Muscle of leg (tissue), 16 donors: ENCODE measurements at places on chromosomes 12 and 14. TPM values are rescaled to one million over a fixed set of nuclear protein-coding genes. Genes with fewer than 3 reads are reported as not detected.

DNA sequence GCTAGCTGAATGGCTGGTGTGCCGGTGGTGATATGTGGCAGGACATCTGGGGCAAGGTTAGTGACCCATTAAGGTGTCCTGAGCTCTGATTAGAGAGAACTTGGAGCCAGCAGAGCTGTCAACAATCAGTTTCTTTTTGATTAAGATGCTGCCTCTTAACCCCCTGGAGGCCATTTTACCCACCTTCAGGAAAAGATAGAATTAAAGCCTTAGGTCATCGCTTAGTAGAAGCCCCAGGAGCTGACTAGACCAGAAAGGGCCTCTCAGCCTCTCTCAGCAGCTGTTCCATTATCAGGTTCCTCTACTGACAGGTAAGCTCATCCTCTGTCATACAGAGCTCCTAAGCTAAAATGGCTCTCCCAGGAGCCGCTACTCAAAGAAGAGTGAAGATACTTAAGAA lies 339.0 kb downstream of the FUT8 start:
- no peaks in the 10 kb centered on the region for H3K36me3 ChIP-seq
- no peak overlapping the region for H3K4me3 ChIP-seq
- no peak overlapping the region for H3K27ac ChIP-seq
- no peak for DNase-seq

The SPIC gene
- polyA plus RNA-seq, result not detected

GRCh38 chr14:73241481-73242165 lies 4.3 kb downstream of the PAPLN start:
- no peaks in the 10 kb centered on the region for H3K36me3 ChIP-seq
- H3K27ac ChIP-seq, result no peak overlapping the region
- peaks cover 81% of the 10 kb centered on the region for H3K27me3 ChIP-seq
- no peak for DNase-seq
- H3K4me1 ChIP-seq, result peaks cover 31% of the 10 kb centered on the region
- no peak overlapping the region for H3K4me3 ChIP-seq

GRCh38 chr12:77510985-77511384 lies 319.7 kb upstream of the NAV3 start:
- no peaks in the 10 kb centered on the region for H3K36me3 ChIP-seq
- no peak for DNase-seq
- no peaks in the 10 kb centered on the region for H3K27me3 ChIP-seq
- H3K4me1 ChIP-seq, result no peaks in the 10 kb centered on the region

DNA sequence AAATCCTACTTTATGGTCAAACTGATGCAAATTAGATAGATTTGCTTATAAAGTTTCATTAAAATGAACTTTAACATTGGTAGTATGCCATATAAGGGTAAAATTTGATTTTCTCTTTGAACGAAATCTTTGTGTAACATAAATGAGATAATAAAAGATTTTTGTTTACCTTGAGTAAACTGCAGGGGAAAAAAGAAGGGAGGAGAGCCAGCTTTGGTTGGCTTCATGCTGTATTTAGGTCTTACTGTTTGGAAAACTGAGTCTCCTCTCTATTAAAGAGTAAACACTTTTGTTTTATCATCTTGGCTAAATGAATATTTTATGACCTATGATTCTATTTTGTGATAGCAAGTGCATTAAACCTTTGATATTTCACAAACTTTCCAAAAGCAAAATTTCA lies 267.6 kb downstream of the IPO8 start:
- H3K27me3 ChIP-seq, result no peaks in the 10 kb centered on the region
- no peak overlapping the region for H3K27ac ChIP-seq
- no peaks in the 10 kb centered on the region for H3K36me3 ChIP-seq
- H3K4me3 ChIP-seq, result no peak overlapping the region
- no peak for DNase-seq
- H3K4me1 ChIP-seq, result no peaks in the 10 kb centered on the region

DNA sequence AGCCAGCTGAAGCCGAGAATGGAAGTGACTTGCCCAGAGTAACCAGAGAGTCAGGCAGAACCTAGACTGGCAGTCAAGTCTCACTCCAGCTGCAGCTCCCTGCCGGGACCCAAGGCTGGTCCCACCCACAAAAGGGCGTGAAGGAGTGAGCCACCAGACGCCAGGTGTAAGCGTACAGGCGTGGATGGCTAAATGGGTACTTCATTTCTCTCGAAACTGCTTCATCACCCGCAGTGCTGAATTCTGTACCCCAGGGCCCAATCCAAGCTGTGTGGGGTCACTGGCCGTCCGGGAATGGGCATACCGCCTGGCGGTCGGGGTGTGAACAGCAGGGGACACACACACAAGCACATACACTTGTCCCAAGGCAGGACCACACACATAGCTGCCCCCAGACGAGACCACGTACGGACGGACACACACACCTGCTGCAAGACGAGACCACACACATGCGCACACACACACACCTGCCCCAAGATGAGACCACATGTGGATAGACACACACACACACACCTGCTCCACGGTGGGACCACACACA lies 34.8 kb downstream of the DEGS2 start:
- H3K27me3 ChIP-seq, result no peaks in the 10 kb centered on the region
- no peak overlapping the region for H3K27ac ChIP-seq
- no peak for DNase-seq
- H3K36me3 ChIP-seq, result peaks cover 16% of the 10 kb centered on the region
- peaks cover 53% of the 10 kb centered on the region for H3K4me1 ChIP-seq
- no peak overlapping the region for H3K4me3 ChIP-seq

- no peak for DNase-seq
- H3K4me1 ChIP-seq, result peaks cover 8% of the 10 kb centered on the region
- H3K36me3 ChIP-seq, result peaks cover 58% of the 10 kb centered on the region
- no peak overlapping the region for H3K27ac ChIP-seq
- H3K4me3 ChIP-seq, result no peak overlapping the region
These were observed 5.9 kb downstream of the PSMB5 start for GRCh38 chr14:23028799-23029198.

DNA sequence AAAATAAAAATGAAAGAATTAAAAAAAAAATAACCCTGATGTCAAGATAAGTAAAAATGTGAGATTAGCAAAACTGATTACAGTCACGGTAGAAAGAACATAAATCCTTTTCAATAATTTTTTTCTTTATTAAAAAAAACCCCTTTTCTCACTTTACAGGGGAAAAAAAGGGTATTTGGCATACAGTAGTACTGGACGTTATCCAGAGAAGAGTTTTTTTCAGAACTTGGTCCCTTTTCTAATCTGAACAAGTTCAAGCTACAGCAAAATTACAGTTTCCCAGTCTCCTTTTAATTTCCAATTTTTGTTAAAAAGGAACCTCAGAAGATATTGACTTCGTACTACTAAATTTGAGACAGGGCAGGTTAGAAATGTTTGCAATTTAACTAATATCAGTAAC lies 134.7 kb upstream of the DCN start:
- DNase-seq, result peak; percentile 60
- no peaks in the 10 kb centered on the region for H3K36me3 ChIP-seq
- H3K4me1 ChIP-seq, result peaks cover 3% of the 10 kb centered on the region
- no peaks in the 10 kb centered on the region for H3K27me3 ChIP-seq

- H3K27ac ChIP-seq, result peak overlapping the region; percentile 58
- DNase-seq, result no peak
- H3K4me3 ChIP-seq, result no peak overlapping the region
- peaks cover 10% of the 10 kb centered on the region for H3K4me1 ChIP-seq
- H3K27me3 ChIP-seq, result no peaks in the 10 kb centered on the region
These were observed 33.7 kb upstream of the TTC7B start for GRCh38 chr14:90849787-90850444.

GRCh38 chr12:92465786-92466295 lies 236.9 kb upstream of the PLEKHG7 start:
- H3K27ac ChIP-seq, result peak overlapping the region; percentile 96
- peak; percentile 44 for DNase-seq
- H3K4me1 ChIP-seq, result peaks cover 27% of the 10 kb centered on the region
- H3K36me3 ChIP-seq, result no peaks in the 10 kb centered on the region
- H3K4me3 ChIP-seq, result no peak overlapping the region

The C12orf54 gene
- 0.53 TPM for polyA plus RNA-seq

The CMA1 gene
- polyA plus RNA-seq, result not detected

The POU6F1 gene
- polyA plus RNA-seq, result 7.0 TPM

DNA sequence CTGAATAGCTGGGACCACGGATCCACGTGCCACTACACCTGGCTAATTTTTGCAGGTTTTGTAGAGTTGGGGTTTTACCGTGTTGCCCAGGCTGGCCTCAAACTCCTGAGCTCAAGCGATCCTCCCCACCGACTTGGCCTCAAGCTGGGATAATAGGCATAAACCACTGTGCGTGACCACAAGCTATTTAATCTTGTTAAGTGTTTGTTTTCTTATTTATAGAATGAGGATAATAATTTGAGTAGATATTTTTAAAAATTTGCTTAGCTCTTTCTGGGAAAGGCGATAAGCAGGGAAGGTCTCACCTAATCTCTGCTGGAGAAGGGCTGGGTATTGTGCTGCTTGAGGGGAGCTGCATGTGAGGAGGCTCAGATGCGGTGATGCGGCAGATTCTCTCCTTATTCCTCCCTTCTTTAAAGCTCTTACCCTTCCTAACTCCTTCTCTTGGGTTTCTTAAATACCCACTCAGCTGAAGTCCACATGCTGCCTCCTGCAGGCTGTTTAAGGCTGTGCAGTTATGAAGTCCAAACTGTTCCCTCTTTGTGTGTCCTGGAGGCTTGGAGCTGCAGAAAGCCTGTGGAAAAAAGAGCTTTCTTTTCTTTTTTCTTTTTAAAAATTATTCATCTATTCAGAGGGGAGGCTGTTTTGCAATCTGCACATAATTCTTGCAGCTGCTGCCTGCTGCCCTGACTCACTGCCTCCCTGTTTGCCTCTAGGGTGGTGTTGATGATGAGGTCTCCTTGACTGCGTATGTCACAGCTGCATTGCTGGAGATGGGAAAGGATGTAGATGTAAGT lies 37.9 kb downstream of the A2ML1 start:
- DNase-seq, result peak; percentile 70
- no peaks in the 10 kb centered on the region for H3K4me1 ChIP-seq
- no peak overlapping the region for H3K4me3 ChIP-seq
- H3K36me3 ChIP-seq, result no peaks in the 10 kb centered on the region

- H3K27ac ChIP-seq, result no peak overlapping the region
- H3K4me1 ChIP-seq, result peaks cover 13% of the 10 kb centered on the region
- H3K4me3 ChIP-seq, result no peak overlapping the region
- DNase-seq, result no peak
These were observed 1.0 kb upstream of the RPS6KL1 start for GRCh38 chr14:74924061-74924460.

The OTUB2 gene
- 0.76 TPM for polyA plus RNA-seq

GRCh38 chr14:76329154-76329928 lies 46.6 kb upstream of the ESRRB start:
- no peaks in the 10 kb centered on the region for H3K36me3 ChIP-seq
- peaks cover 39% of the 10 kb centered on the region for H3K27me3 ChIP-seq
- H3K4me1 ChIP-seq, result peaks cover 6% of the 10 kb centered on the region
- no peak overlapping the region for H3K27ac ChIP-seq
- H3K4me3 ChIP-seq, result no peak overlapping the region

The SAMD4A gene
- 53.0 TPM for polyA plus RNA-seq

- H3K27me3 ChIP-seq, result no peaks in the 10 kb centered on the region
- H3K36me3 ChIP-seq, result peaks cover 26% of the 10 kb centered on the region
- H3K4me3 ChIP-seq, result no peak overlapping the region
- H3K4me1 ChIP-seq, result peaks cover 13% of the 10 kb centered on the region
- no peak overlapping the region for H3K27ac ChIP-seq
These were observed 4.0 kb downstream of the PRKAG1 start for GRCh38 chr12:49014547-49014946.

GRCh38 chr12:52436828-52437474 lies 2.8 kb upstream of the KRT75 start:
- H3K27ac ChIP-seq, result no peak overlapping the region
- H3K36me3 ChIP-seq, result no peaks in the 10 kb centered on the region
- H3K4me1 ChIP-seq, result no peaks in the 10 kb centered on the region

- no peaks in the 10 kb centered on the region for H3K36me3 ChIP-seq
- no peak overlapping the region for H3K4me3 ChIP-seq
- no peaks in the 10 kb centered on the region for H3K27me3 ChIP-seq
- no peak overlapping the region for H3K27ac ChIP-seq
These were observed 319.9 kb downstream of the KCNC2 start for GRCh38 chr12:74889563-74890236.

- DNase-seq, result no peak
- no peaks in the 10 kb centered on the region for H3K4me1 ChIP-seq
- no peaks in the 10 kb centered on the region for H3K36me3 ChIP-seq
- H3K4me3 ChIP-seq, result no peak overlapping the region
- H3K27ac ChIP-seq, result no peak overlapping the region
These were observed 444.5 kb upstream of the FAR2 start for GRCh38 chr12:28704477-28705169.

The IL23A gene
- polyA plus RNA-seq, result 0.49 TPM

The NEUROD4 gene
- not detected for polyA plus RNA-seq

The TRHDE gene
- 0.46 TPM for polyA plus RNA-seq

The RDH12 gene
- polyA plus RNA-seq, result 0.66 TPM

- H3K4me3 ChIP-seq, result no peak overlapping the region
- no peak overlapping the region for H3K27ac ChIP-seq
- H3K36me3 ChIP-seq, result no peaks in the 10 kb centered on the region
- H3K27me3 ChIP-seq, result no peaks in the 10 kb centered on the region
- no peak for DNase-seq
- no peaks in the 10 kb centered on the region for H3K4me1 ChIP-seq
These were observed 851.8 kb downstream of the TMEM121 start for GRCh38 chr14:106378191-106378590.

- DNase-seq, result peak; percentile 52
- H3K27me3 ChIP-seq, result no peaks in the 10 kb centered on the region
- peaks cover 57% of the 10 kb centered on the region for H3K4me1 ChIP-seq
- peak overlapping the region; percentile 93 for H3K27ac ChIP-seq
- peaks cover 3% of the 10 kb centered on the region for H3K36me3 ChIP-seq
These were observed 36.0 kb downstream of the FMNL3 start for GRCh38 chr12:49671031-49671765.

The ATG2B gene
- polyA plus RNA-seq, result 12.5 TPM

The GUCY2C gene
- polyA plus RNA-seq, result 0.22 TPM

- no peaks in the 10 kb centered on the region for H3K36me3 ChIP-seq
- H3K27me3 ChIP-seq, result no peaks in the 10 kb centered on the region
- H3K4me3 ChIP-seq, result no peak overlapping the region
- peaks cover 3% of the 10 kb centered on the region for H3K4me1 ChIP-seq
These were observed 57.2 kb downstream of the SIX6 start for GRCh38 chr14:60566101-60566500.

DNA sequence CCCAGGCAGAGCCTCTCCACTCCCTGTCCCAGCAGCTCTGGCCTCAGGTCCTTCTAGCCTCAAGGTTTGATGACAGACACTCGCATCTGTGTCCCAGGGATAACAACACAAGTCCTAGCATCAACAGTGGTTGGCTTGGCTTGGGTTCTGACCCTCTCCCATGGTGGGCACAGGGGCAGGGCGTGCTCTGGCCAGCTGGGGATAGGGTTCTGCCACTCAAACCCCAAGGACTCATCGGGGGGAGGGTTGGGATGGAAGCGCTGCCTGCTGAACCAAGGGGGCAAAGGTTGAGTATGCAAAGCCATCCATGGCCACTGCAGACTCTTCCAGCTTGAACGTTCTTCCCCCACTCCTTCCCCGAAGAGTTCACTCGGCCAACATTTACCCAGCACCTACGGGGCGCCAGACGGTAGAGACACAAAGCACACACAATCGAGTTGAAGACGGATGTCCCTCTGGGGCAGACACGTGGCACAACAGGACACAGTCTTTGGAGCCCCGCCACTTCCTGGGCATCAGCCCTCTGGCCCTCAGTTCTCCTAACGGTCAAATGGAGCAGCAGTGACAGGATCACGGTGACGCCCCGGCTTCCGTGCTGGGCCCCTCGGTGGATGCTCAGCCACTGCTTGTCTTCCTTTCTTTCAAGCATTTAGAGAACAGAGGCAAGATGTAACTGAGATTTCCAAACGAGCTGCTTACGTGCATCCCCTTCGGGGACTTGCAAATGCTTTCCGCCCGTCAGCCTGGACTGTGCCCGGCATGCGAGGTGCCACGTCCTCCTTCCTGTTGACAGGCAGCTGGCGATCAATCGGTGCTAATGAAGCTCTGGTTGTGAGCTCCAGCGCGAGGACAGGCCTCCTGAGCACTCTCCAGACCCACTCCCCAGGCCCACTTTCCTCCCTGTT lies 42.6 kb downstream of the DLK1 start:
- peaks cover 3% of the 10 kb centered on the region for H3K27me3 ChIP-seq
- DNase-seq, result no peak
- peaks cover 29% of the 10 kb centered on the region for H3K4me1 ChIP-seq
- H3K27ac ChIP-seq, result no peak overlapping the region
- H3K4me3 ChIP-seq, result no peak overlapping the region
